ENCODE measurements at places on chromosomes 7 and 10.

- no peak for ATAC-seq
Observed at GRCh38 chr7:12640299-12641096, 46.9 kb upstream of the ARL4A start.

DNA sequence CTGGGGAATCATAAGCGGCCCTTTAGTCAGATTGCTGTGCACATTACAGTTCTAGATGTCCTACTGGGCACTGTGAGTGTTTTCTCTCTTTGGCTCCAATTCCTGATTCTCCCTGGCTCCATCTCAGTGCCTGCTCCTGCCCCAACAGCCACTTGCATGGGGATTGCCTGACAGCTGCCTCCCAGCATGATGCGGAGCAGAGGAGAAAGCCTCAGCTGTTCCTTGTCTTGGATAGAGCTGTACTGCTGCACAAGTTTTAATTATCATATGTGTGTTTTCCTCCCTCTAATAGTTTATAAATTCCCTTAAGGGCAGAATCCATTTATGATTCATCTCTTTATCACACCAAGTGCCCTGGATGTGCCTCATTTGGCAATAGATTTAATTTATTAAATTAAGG is 285.8 kb upstream of the COBL start:
- no peak for ATAC-seq

DNA sequence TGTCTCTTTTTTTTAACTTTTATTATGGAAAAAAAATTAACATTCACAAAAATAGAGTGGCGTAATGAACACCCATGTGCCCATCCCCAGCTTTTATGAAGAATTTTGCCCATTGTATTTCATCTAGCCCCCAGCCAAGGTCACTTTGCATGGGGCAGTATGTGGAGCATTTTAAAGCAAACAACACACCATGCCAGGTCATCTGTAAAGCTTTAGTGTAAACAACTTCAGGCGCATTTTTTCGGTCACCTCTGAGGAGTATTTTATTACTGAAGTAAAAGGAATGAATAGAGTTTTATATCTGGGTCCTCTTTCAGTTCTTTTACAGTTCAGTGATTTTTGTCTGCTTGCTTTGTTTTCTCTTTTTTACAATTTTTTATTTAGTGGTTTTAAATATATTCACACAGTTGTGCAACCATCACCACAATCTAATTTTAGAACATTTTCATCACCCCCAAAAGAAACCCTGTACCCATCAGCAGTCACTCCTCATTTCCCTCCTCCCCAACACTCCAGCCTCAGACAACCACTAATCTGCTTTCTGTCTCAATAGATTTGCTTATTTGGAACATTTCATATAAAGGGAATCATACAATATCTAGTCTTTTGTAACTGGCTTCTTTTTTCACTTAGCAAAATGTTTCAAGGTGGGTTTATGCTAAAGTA is 87.9 kb downstream of the SLC37A3 start:
- no peak for ATAC-seq

GRCh38 chr7:47241112-47242065 is 340.5 kb downstream of the TNS3 start:
- ATAC-seq = no peak

DNA sequence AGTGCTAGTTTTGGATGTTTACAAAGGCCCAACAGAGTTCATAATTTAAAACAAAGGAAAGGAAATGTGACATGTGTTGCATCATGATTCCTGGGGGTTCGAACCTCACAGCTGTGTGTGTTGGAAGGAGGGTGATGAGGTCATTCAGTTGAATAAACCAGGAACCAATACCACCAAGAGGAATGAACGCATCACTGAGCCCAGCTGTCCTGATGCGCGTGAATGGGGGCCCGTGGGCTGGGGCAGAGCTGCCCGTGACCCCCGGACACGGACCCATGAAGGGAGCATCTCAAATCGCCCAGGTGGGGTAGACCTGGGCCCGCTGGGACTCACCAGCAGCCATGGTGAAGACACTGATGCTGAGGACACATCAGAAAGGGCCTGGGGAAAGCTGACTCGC is 33.0 kb downstream of the BRI3 start:
- no peak for ATAC-seq

DNA sequence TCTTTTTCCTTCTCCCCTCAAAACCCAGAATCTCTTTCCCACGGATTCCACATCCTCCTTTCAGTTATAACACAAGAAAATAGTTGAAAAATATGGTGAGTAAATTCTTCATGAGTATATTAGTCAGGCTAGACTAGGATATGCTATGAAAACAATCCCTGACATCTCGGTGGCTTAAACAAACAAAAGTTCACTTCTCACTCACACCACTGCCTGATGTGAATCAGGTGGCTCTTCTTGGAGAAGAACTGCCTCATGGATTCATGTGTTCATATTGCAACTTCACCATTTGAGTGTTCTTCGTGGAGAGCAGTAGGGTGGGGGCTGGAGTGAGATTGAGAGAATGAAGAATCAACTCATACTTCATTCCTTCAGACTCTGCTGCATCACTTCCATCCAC is 204.1 kb downstream of the PHF14 start:
- ATAC-seq = no peak

DNA sequence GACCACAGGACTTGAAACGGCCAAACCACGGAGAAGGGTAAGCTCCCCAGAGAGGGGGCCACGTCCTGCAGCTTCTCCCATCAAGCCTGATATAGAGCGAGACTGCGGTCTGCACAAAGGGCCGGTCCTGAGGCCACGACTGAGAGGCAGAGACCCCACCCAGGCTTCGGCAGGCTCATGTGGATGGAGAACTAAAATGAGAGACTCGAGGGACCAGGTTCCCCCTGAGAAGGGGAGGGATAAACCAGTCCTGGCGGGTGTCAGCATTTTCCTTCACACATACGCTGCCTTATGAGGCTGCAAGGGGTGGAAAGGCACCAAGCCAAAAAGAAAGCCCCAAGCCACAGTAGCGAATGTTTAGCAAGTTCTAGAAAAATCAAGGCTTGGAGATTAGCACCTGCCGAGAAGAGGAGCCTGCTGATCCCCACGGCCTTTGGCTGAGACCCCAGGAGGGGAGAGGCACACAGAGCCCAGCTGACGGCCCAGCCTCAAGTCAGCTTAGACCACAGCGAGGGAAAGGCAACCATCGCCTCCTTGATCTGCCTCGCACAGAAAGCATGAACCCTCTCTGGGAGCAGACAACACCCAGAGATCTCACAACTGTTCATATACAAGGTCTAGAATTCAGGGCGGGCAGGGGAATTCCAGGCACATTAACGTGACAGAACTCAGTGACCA is 92.6 kb upstream of the RNF32 start:
- ATAC-seq = no peak

GRCh38 chr10:33155720-33156638 is 178.5 kb downstream of the NRP1 start:
- peak; percentile 59 for ATAC-seq

- no peak for ATAC-seq
Observed at GRCh38 chr10:130484468-130485180, 348.4 kb downstream of the GLRX3 start.

DNA sequence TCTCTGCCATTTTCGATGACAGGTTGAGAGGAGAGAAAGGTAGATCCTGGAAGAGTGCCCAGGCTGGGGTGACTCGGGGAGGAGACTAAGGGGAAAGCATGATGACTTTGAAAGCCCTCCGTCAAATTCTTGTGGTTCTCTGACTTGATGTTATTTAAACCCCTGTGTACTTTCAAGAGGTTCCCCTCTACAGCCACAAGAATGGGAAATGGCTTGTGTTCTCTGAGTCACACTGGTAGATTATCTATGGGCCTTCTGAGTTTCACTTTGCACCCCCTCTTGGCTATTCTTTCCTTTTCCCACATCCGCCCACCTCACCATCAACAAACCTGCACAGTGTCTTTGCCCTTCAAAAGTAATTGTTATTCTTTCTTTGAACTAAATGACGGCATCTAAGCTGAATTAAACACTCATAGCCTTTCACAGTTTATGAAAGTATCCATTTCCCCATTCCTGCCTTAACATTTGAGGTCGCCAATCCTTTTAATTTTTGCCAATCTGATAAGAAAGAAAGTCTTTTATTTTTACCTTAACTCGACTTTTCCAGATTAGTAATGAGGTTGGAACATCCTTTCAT is 24.1 kb downstream of the PRF1 start:
- peak; percentile 89 for ATAC-seq

DNA sequence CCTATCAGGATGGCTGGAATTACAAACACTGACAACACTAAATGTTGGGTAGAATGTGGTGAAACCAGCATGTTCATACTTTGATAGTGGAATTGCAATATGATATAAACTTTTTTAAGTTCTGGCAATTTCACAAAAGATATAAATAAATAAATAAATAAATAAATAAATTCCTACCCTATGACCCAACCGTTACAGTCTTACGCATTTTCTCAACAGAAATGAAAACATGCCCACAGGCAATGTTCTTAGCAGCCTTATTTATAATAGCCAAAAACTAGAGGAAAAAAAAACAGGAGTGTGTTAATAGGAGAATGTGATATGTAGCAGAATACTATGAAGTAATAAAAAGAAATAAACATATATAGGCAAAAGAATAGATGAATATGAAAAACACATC is 318.9 kb downstream of the IPMK start:
- ATAC-seq = no peak

DNA sequence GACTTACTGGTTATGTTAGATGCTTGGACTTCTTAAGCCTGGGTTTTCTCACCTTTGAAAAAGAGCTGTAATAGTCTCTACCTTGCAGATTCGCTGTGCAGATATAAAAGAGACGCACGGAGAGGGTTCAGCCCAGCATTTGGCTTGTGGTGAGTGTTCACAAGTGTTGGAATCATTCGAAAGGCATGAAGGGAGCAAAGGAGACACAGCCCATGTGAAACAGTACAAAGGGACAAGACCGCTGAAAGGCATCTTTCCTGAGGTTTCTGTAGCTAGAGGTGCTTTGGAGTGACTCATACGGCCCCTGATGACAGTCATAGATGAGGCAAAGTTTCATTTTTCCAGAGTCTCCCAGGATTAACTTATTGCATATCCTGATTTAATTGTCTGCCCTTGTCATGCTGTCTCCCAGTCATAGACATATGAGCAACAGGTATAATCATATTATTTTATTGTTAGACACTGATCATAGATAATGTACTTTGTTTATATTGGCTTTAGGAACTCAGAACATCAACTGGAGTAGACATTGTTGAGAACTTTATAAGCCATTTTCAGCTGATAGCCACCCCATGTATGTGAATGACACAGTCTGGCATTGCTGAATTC is 171.1 kb downstream of the ADRA2A start:
- ATAC-seq = no peak

- ATAC-seq = no peak
Observed at GRCh38 chr7:153934629-153935028, 117.6 kb upstream of the DPP6 start.

DNA sequence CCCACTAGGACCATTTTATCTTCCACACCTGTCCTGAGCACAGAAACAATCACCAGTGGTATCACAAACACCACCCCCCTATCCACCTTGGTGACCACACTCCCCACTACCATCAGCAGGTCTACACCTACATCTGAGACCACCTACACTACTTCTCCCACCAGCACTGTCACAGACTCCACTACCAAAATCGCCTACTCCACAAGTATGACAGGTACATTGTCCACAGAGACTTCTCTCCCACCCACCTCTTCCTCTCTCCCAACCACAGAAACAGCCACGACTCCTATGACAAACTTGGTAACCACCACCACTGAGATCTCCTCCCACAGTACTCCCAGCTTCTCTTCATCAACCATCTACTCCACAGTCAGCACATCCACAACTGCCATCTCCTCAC is 3.3 kb downstream of the MUC3A start:
- ATAC-seq = no peak

- ATAC-seq = no peak
Observed at GRCh38 chr7:134777908-134778580, 1.4 kb upstream of the CALD1 start.

DNA sequence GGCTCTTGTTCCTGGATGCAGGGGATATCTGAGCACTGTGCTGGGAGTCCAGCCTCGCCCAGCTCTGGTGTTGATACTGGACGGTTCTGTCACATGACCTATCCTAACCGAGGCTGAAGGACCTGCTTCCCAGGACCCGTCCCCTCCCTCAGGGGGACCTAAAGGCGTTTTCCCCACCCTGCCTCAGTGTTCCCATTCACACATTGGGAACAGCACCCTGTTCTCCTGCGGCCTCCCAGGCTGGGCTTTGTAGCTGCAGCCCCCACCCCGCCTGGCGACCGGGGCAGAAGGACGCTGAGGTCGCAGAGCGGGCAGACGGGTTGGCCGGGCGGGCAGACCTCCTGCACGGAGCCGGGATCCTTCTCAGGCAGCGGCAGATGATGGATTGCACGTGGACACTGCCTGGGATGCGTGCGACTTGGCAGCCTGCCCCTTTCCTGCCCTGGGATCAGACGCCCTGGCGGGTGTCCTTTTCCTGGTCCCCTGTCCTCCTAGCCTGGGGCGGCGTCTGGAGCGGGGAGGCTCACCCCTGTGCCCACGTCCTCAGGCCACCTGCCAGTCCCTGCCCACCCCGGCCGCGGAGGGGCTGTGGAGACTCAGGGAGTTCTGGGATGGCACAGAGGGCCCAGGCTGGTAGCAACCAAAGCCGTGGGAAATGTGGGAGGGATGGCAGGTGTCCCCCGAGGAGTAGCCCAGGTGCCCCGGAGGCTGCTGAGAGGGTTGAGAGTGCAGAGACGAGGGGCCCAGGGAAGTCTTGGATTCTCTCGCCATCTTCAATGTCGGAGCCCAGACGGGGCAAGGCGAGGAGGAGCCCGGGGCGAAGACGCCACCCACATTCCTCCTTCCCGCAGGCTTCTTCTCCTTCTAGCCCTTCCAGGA is 17.2 kb upstream of the PSMG3 start:
- no peak for ATAC-seq

GRCh38 chr7:121197455-121197854 is 131.3 kb upstream of the WNT16 start:
- no peak for ATAC-seq

DNA sequence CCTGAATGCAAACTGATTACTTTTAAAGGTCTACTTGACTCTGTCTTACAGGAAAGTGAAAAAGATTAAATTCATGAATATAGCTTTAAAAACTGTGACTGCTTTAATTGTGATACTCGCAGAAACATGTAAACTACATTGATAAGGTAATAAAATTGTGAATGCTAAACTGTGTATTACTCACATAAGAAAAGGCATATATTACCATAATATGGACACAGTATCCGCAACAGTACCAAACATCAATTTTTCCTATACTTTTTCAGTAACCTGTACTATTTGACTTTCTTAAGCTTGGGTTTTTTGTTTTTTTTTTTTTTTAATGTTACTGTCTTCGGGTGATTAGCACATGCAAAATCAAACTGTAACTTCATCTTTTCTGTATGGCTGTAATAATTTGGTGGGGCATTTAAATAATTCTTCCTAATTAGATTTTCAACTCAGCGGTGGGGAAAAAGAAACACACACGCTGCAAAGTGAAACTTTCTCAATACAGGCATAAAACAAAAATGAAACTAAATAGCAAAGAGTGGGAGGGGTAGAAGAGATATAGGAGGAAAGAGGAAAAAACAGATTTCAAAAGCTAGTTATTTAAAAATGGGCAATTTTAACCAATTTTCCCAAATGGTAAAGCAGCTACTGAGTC is 23.2 kb downstream of the NT5C3A start:
- ATAC-seq = no peak

- ATAC-seq = no peak
Observed at GRCh38 chr10:116629340-116629739, 8.6 kb downstream of the PNLIPRP2 start.

Data from activated CD4-positive, CD25-positive, alpha-beta regulatory T cell treated with anti-CD3 and anti-CD28 coated beads, Interleukin-2, amount 50 U/mL, for 24 hours (primary cell).